ENCODE measurements at places on chromosomes 2 and 18.

DNA sequence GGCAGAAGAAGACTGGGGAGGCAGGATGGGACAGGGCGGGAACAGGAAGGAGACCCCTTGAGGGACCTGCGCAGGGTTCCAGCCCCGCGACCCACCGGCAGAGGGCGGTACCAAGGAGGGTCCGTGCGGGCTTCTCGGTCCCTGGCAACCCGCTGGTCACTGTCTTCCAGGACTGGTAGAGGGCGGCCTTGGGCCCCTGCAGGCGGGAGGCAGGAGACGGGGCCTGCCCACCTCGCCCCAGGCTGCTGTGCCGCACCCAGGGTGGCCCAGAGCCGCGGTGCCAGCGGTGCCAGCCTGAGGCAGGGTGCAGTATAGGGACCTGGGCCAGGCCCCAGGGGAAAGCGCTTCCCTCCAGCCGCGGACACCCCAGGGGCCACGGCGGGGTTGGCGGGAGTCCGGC is 34.5 kb downstream of the NEURL3 start:
- no peak for DNase-seq

- DNase-seq, result no peak
Observed at GRCh38 chr2:54579682-54580620, 123.8 kb downstream of the SPTBN1 start.

GRCh38 chr18:32439241-32439640 is 31.4 kb downstream of the GAREM1 start:
- DNase-seq, result no peak

GRCh38 chr18:55968550-55968949 is 380.6 kb upstream of the TCF4 start:
- DNase-seq, result no peak

DNA sequence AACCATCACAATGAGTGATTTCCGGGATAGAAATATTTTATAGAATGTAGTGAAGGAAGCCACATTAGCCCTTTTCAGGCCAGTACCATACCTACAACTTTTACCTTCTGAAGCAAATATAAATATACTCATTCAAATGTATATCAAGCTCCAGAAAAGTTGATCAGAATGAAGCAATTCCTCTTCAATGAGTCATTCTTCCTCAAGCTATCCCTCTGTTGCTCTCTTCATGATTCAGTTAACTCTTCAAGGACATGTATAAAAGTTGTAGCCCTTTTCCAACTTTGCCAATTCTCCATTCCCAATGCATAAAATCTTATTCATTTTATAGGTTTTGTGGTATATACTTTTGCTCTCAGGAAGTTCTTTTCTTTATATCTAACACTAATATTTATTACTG is 242.1 kb upstream of the RGPD4 start:
- DNase-seq, result no peak

DNA sequence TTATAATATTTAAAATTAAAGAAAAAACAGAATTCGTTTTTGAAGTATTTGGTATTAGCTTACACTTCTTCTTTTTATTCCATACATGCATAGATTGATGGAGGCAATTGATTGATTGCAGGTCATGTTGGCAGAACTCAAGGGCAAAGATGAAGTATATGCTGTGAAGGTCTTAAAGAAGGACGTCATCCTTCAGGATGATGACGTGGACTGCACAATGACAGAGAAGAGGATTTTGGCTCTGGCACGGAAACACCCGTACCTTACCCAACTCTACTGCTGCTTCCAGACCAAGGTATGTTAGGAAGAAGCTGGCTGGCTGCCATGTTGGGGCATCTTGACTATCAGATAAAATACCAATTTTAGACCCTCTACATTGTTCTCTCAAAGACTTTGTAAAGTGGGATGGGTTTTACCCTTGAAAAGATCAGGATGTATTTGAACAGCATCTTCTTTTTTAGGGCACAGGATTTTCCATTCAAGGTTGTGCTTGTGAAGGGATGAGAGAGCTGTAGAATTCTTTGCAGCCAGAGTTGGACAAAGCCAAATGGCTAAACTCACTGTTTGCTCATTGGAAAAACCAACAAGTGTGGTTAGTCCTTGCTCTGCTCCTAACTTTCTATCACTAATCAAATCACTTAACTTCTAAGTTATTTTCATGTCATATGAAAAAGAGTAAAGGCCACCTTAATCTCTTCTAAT is 286.8 kb upstream of the EPAS1 start:
- no peak for DNase-seq
